Right atrium auricular region (tissue), 2 donors: ENCODE measurements at places on chromosomes 2 and 18.

DNA sequence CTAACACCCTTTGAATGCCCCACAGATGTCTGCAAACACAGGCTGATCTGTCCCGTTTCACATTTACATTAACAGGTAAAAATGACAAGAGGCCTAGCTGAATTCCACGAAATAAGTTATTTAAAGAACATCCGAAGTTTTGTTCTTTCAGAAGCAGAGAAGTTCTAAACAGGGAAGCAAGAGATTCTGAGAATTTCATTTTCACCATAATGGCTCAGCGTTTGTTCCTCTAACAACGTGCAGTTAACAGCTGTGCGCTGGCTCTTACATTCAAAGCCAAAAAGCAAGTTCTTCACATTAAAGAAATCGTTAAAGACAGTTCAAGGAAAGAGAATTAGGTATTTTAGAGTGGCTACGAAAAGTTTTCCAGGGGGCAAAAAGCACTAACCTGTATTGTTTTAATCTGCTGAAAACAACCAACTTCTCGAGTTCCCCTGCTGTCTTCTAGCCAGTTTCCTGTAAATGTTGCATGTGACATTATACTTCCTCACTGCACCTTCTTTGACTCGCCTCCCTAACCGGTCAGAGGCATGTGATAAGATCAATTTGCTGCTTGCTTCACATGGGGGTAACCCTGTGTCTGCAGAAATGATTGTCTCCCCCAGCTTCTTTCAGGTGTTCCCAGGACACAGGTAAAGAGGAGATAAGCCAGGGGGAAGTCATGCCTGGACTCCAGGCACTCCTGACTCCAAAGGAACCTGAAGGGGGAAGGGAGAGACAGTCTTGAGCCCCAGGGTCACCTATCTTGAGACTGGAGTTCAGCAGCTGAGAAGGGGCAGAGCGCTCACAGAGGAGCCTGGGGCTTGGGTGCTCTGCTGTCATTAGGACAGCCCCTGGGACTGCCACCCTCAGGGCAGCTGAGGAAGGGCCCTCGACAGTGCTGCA lies 36.8 kb upstream of the WIPF1 start:
- no peak for DNase-seq

DNA sequence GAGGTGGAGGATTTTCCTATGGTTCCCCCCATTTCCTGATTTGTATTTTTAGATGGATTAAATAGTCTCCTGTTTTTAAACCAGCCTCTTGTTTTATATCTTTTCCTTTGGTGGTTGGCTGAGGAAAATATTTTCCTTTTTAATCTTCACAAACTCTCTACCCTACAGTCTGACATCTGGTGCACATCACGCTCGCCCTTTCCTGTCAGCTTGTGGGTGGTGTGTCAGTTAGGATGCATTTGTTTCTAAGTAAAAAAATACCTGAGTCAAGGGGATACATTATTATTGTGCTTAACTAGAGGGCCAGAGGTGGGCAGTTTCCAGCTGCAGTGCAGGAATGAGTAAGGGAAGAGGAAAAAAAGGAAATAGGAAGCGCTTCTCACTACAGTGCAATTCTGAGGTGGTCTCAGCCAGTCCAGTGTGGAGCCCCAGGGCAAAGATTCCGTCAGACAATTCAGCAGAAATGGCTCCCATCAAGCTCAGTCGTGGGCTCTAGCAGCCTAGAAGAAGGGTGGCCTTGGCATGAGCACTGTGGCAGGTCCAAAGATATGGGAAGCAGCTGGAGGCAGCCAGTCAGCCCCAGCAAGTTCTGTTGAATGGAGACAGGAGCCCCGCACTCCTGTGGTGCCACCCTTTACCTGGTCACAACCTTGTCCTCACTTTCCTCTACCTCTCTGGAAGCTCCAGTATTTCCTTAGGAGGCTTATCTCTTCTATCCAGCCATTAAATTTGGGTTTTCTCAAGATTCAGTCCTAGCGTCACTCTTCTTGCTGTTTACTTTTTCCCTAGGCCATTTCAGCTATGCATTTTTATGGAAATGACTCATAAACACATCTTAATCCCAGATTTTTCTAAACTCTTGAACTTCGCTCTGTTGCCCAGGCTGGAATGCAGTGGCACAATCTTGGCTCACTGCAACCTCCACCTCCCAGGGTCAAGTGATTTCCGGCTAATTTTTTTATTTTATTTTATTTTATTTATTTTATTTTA lies 18.5 kb downstream of the SFTPB start:
- DNase-seq = no peak

DNA sequence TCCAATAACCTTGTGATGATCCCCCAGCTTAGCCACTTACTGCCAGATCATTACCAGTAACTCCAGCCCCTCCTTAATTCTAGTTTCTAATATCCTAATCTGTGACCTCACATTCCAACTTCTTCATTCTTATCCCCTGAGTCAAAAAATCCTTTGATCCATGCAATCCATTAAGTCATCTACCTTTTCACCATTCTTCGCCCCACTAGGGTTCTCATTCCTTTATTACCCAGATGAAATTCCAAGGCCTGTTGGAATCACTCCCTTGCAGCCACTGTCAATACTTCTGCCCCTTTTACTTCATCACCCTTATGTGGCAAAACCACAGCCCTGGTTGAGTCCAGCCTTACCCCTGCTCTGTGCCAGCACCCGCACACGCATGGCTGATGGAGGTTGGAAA lies 20.3 kb upstream of the IL36G start:
- DNase-seq = no peak

DNA sequence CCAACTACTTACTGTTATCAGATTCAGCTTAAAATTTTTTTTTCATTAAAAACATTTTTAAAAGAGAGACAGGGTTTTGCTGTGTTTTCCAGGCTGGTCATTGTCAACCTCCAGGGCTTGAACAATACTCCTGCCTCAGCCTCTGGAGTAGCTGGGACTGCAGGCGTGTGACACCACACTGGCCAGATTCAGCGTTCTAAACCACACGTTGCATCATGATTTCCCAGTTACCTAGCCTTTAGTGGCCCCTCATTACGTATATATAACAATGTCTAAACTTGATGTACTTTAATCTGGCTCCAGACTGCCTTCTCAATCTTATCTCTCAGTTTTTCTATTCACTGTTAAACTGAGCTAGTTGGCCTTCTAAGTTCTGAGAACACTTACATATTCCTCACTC lies 89.6 kb downstream of the COMMD1 start:
- no peak for DNase-seq

GRCh38 chr2:14907014-14907612 lies 274.6 kb downstream of the LRATD1 start:
- DNase-seq = no peak

DNA sequence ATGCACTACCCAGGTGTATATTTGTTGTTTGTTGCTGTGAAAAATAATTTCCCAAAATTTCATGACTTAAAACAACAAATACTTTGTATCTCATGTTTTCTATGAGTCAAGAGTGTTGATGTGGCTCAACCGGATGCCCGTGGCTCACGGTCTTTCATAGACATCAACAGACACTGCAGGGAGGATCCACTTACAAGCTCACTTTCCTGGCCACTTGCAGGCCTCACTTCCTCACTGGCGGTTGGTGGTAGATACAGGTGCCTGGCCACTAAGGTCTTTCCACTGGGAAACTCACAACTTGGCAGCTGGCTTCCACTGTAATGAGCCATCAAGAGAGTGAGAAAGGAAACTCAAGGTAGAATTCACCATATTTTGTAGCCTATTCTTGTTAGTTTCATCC lies 662.9 kb downstream of the IRS1 start:
- no peak for DNase-seq

GRCh38 chr2:95574506-95574905 lies 17.3 kb upstream of the TRIM43 start:
- no peak for DNase-seq
